Activated naive CD4-positive, alpha-beta T cell treated with anti-CD3 and anti-CD28 coated beads for 36 hours (primary cell): ENCODE measurements at places on chromosomes 2 and 18. TPM values are rescaled to one million over a fixed set of nuclear protein-coding genes. Genes with fewer than 3 reads are reported as not detected.

DNA sequence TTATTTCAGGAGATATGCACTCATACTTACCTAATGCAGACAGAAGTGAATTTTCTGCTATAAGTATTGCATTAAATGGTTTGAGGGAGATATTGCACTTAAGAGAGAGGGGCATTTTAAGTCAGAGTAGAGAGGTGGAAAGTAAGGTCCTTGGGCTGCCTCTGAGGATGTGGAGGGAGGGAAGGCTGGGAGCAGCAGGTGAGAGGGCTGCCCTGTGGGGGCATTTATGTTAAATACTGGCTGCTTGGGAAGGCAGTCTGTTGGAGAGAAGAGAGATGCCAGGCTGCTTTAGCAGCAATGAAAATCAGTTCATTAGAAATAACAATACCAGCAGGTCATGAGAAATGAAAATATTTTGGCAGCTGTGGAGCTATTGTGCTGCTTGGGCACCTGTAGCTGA lies 576.2 kb upstream of the HS6ST1 start:
- no peak for DNase-seq

DNA sequence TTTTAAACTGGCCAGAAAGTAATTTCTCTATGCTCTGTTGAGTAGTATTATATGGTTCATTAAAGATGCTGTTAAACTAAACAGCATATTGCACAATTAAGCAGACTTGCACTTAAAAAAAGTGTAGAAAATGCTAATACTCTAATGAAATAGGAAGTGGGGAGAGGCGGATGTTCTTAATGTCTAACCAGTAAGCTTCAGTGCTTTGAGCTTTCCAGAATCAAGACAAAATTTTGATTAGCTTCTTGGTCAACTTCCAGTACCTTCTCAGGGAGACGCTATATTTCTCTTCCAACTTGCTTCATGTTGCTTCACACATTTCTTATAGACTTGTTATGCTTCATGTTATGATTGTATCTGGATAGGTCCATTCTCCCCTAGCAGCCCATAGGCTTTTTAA lies 89.1 kb downstream of the MAP2 start:
- no peak for DNase-seq

DNA sequence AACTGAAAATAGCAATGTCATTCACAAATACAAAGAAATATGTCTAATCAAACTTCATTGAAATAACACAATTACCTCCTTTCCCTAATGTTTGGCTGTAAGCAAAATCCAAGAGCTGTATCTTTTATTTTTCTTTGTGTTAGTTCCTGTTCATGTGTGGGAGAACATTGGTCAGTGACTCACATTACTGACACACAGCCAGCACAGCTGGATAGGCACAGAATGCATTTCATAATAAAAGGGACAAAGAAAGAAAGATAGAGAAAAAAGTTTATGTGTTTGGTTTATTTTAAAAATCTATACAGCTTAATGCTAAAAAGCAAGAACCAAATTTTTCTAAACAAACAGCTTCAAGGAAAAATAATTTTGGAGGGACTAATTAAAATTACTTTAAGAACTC lies 185.6 kb upstream of the COL3A1 start:
- DNase-seq: no peak

Gene RIT2
- total RNA-seq: not detected

Gene IL36G
- total RNA-seq: not detected

Gene NEURL3
- 0.48 TPM for total RNA-seq
